Activated CD4-positive, alpha-beta T cell treated with anti-CD3 and anti-CD28 coated beads, Interleukin-2, amount 50 U/mL, for 48 hours (primary cell): ENCODE measurements at places on chromosomes 11 and 22.

GRCh38 chr11:57493507-57494503 is 21.7 kb downstream of the SLC43A1 start:
- peak; percentile 81 for DNase-seq

- no peak for DNase-seq
These were observed 2.8 kb downstream of the PRG3 start for GRCh38 chr11:57378186-57378585.

DNA sequence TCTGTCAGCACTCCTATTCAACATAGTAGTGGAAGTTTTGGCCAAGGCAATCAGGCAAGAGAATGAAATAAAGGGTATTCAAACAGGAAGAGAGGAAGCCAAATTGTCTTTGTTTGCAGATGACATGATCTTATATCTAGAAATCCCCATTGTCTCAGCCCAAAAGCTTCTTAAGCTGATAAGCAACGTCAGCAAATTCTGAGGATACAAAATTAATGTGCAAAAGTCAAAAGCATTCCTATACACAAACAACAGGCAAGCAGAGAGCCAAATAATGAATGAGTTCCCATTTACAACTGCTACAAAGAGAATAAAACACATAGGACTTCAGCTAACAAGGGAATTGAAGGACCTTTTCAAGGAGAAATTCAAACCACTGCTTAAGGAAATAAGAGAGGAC is 280.4 kb upstream of the LUZP2 start:
- DNase-seq = no peak

- DNase-seq = no peak
These were observed 9.4 kb downstream of the OR8B12 start for GRCh38 chr11:124534051-124534450.

DNA sequence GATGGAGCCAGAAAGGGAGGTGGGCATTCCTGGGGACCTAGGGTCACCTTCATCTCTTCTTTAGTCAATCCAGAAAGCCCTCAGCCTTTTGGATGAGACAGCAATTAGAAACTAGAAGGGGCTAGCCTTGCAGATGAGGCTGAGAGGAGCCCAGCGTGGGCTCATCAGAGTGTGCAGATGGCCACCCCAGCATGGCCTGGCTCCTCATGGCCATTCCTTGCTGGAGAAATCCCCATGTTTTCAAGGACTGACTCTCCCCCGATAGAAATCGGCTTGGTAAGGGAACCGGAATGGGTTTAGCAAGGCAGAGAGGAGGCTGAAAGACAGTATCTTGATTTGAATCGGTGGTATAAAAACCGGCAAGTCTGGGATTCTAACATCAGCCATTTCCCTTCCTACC is 274.6 kb downstream of the BUD13 start:
- DNase-seq = no peak

DNA sequence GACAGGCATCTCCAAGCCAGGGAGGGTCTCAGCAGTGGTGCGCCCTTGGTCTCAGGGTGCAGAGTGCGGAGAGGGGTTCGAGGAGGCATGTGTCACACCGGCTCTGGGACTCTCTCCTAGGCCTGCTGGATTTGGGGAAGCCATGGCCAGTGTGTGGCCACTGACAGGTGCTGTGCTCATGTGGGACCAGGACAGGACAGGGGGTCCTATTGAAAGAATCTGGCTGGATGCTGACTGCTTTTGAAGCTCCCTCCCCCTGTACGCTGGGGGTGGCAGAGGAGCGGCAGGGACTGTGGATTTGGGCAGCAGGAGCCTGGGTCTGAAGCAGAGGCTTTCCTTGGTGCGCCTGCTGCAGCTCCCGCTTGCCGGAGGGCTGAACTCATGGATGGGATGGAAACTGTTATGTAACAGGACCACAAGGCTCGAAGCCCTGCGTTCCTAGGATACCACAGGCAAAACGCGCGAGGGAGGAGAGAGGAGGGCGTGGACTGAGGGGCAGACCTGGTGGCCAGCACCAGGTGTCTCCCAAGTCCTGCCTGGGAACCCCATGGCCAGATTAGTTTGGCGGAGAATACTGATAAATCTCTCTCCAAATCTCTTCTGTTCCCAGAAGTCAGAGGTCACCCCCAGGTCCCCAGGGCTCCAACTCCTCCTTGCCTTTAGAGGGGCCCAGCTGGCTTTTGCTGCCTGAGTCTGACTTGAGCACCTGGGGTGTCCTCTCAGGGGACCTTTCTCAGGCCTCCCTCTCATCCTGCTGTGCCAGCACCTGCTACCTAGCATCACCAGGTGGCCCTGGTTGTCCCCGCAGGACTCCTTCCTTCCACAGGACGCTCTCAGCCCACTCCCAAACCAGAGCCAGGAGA is 13.8 kb upstream of the TEF start:
- no peak for DNase-seq

DNA sequence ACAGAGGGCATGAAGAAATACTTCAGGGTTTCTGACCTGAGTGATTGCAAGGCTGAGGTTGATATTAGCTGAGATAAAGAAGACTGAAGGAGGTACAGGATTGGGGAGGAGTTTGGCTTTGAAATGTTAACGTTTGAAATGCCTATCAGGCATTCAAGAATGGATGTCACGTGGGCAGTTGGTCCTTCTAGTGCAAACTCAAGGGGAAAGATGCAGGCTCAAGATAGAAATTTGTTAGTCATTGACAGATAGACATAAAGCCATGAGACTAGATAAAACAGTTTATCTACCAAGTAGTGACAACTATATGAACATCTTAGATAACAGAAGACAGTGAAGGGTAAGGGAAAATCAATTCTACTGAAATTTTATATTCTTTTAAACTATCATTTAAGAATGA is 23.1 kb downstream of the TTC17 start:
- DNase-seq = no peak

- DNase-seq = no peak
These were observed 1054.0 kb downstream of the NTM start for GRCh38 chr11:132424433-132424832.

DNA sequence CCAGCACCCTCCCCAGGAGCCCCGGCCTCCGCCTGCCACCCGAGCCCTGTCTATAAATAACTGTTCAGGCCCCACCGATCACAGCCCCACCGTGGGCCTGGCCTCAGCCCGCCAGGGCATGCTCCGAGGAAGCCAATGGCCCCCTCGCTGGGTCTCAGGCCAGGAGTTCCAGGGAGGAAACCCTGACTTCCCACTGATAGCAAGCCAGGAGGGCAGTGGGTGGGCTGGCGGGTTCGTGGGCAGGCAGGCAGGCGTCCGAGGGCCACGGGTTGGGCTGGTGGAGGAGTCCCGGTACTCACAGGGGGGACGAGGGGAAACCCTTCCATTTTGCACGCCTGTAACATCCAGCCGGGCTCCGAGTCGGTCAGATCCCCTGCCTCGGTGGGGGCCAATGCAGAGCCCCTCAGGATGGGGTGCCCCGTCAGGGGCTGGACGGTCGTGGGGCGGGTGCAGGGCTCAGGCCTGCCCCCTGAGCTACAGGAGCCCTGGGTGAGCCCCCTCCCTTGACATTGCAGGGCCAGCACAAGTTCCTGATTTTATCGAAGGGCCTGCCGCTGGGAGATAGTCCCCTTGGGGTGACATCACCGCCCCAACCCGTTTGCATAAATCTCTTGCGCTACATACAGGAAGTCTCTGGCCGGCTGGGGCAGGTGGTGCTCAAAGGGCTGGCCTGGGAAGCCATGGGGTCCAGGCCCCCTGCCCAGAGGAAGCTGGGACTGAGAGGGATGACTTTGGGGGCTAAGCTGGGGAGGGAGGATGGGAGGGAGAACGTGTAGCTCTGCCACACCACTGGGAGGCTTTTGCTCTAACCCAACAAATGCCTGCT is at the start of gene SPI1:
TSS of gene SPI1 (minus strand) at position 538 of the 826 bp plus-strand sequence. CDS start at position 344, 194 bp downstream.
- DNase-seq = no peak

DNA sequence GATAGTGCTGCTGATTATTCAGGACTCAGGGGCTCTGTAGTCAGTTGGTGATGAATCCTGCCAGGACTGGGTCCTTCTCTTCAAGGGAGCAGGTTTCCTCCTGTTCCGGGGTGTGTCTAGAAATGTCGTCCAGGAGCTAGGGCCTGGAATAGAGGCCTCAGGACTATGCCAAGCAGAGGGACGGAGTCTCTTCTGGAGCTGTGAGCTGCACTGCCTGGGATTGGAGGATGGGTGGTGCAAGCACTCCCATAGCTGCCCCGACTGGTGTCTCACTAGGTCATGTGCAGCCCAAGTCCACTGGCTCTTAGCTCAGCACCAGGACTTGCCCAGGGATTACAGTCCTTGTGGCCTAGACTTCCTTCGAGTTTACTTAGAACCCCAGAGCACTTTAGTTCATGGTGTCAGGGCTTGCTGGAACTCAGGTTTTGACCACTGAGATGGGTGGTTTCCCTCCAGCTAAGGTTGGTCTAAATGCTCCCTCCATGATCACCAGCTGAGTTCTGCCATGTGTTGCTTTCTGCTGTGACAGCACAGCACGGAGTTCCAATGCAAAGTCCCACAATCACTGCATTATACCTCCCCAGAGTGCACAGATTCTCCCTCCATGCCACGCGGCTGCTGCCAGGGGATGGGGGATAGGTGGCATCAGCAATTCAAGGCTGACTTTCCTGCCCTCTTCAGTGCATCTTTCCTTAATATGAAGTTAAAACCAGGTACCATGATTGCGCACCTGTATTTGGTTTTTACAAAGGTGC is 42.6 kb upstream of the SHANK2 start:
- DNase-seq = no peak

DNA sequence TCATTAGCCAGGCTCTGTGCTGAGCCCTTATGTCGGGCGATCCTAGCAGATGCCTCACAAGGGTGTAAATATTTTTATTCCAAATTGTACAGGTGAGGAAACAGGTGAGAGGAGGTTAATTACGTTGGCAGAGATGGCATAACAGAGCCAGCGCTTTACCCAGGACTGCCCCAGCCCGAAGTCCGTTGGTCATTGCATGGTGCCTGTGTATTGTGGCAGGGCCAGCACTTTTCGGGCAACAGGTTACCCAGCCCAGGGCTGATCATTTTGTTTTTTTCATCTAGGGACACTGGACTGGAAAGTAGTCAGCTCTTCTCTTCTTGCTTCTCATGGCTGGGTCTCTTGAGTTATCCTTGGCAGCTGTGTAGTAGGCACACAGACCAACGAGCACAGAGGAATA is 202.2 kb upstream of the NAV2 start:
- DNase-seq = no peak

- DNase-seq = no peak
These were observed 96.5 kb upstream of the NCAM1 start for GRCh38 chr11:112864672-112865071.

- DNase-seq = no peak
These were observed 19.5 kb downstream of the CBX7 start for GRCh38 chr22:39132871-39133524.

- DNase-seq = no peak
These were observed 87.5 kb upstream of the CLMP start for GRCh38 chr11:123282597-123282996.

- DNase-seq = peak; percentile 44
These were observed 1.4 kb upstream of the CELSR1 start for GRCh38 chr22:46538814-46539160.

DNA sequence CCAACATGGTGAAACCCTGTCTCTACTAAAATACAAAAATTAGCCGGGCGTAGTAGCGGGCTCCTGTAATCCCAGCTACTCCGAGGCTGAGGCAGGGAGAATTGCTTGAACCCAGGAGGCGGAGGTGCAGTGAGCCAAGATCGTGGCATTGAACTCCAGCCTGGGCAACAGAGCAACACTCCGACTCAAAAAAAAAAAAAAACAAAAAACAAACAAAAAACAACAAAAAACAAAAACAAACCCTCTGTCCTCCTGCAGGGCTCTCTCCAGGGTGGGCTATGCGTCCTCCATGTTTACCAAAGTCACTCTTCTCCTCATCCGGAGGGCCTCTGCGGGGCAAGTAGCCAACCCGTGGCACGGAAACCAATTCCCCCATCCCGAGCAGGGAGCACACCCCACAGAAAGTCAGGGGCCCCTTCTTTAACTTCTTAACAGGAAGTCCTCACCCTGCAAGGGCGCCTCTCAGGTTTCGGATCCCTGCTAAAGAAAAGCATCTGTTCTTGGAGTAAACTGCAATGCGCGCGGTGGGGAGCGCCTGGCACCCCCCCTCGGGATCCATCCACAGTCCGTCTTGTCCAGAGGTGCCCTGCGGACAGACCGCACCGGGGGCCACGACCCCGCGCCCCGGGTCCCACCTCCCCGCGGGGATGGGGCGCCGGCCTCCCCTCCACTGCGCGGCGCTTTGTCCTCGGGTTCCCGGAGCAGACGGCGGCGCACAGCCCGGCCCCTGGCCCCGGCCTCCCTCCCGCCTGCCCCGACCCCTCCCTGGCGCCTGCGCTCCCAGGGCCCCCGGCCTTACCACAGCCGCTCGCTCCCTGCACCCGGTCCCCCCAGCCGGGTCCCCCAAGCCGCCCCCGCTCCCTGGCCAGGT is 712 bp downstream of the CERK start:
- DNase-seq = peak; percentile 55

- no peak for DNase-seq
These were observed 14.6 kb downstream of the FAM83F start for GRCh38 chr22:40009292-40009774.

GRCh38 chr11:8190431-8190830 is 21.6 kb upstream of the RIC3 start:
- no peak for DNase-seq

GRCh38 chr11:63244862-63245261 is 1.5 kb upstream of the SLC22A25 start:
- no peak for DNase-seq

- no peak for DNase-seq
These were observed 138.9 kb upstream of the TEAD1 start for GRCh38 chr11:12535321-12535720.

GRCh38 chr11:13608656-13609055 is 59.8 kb upstream of the FAR1 start:
- DNase-seq = no peak

DNA sequence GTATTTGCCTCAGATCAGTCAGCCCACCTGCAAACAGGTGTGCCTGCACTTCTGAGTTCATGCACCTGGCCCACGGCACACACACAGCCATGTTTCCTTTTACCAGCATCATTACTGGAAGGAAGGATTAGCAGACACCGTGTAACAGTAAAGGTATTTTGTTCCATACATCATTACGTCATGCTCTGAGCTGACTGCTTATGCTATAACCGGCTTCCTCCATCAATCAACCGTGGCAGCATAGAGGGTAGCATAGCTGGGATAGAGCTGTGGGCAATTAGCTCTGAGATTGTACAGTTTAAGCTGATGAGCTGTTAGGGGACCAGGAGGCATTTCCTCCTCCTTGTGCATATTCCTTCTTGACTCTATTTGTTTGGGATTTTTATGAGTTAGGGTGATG is 102.4 kb downstream of the ME3 start:
- DNase-seq = no peak

DNA sequence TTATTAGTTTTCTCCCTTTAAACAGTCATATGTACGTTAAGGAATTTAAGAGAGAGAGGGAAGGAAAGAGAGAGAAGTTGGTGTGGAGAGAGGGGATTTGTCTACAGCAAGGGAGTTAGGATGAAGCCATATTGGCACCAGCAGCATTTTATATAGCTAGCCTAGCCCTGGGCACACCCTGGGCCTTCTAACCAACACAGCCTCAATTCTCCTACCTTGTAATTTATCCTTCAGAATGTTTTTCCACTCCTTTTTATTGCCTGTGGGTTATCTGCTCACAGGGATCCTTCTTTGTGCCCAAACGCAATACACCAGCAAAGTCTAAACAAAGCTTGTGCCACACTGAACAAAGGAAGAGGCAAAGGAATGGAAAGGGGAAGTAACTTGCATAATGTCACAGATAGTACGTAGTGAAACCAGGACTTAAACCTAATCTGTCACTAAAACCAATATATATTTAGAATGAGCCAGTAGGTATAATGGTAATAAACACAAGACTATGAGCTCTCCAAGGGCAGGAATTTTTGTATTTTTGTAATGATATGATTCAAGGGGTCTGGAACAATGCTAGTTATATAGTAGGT is 613.8 kb upstream of the TENM4 start:
- no peak for DNase-seq
